Tibial nerve (tissue), 4 donors: ENCODE measurements at places on chromosomes 3 and 15. TPM values are rescaled to one million over a fixed set of nuclear protein-coding genes. Genes with fewer than 3 reads are reported as not detected.

The HES1 gene
- 14.7 TPM for total RNA-seq

The GPR160 gene
- 17.7 TPM for total RNA-seq

DNA sequence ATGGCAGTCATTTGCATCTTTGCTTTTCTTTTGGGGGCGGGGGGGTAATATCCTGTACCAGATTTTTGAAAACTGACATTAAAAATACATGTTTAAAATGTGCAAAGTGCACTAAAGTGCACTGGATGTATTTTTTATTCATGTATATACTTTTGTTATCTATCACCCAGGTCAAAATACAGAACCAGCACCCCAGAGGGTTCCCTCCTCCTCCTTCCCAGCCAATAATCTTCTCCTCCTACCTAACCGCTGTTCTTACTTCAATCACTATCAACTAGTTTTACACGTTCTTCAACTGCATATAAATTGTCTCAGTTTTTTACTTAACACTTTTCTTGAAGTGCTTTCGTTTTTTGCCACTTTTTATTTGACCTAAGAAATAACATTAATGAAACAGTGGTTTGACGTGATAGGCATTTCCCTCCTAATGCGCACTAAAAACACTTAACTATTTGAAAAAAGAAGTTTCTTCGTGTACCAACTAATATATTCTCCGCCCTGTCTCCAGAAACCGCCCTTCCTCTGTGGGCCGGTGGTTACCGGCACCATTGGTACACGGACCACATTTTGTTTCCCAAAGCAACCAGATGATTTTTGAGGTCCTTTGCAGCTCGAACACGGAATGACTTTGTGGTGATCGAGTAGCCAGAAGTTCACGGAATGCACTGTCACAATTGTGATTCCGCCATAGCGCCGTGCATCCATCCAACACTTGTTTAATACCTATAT, 836 bp upstream of the AKAP13 start:
- H3K4me3 ChIP-seq = peak overlapping the region; percentile 66
- H3K27ac ChIP-seq = no peak overlapping the region
- H3K36me3 ChIP-seq = no peaks in the 10 kb centered on the region
- H3K4me1 ChIP-seq = no peaks in the 10 kb centered on the region

- peaks cover 7% of the 10 kb centered on the region for H3K4me1 ChIP-seq
- no peak overlapping the region for H3K4me3 ChIP-seq
- DNase-seq = no peak
These were observed 8.2 kb downstream of the TRPC1 start for GRCh38 chr3:142732066-142732465.

DNA sequence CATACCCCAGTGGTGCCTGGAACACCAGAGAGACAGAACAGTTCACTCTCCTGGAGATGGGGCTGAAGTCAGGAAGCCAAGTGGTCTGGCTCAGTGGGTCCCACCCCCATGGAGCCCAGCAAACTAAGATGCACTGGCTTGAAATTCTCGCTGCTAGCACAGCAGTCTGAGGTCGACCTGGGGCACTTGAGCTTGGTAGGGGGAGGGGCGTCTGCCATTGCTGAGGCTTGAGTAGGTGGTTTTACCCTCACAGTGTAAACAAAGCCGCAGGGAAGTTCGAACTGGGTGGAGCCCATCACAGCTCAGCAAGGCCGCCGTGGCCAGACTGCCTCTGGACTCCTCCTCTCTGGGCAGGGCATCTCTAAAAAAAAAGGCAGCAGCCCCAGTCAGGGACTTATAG, 272.0 kb downstream of the KLF13 start:
- H3K4me1 ChIP-seq = no peaks in the 10 kb centered on the region
- no peak overlapping the region for H3K27ac ChIP-seq
- no peak for DNase-seq
- H3K27me3 ChIP-seq = no peaks in the 10 kb centered on the region
- H3K36me3 ChIP-seq = no peaks in the 10 kb centered on the region

The PRRT3 gene
- total RNA-seq = 2.2 TPM

The ALG3 gene
- 79.5 TPM for total RNA-seq

The GOLGA8H gene
- 1.1 TPM for total RNA-seq

The ZNF80 gene
- not detected for total RNA-seq

- no peak overlapping the region for H3K4me3 ChIP-seq
- H3K27me3 ChIP-seq = no peaks in the 10 kb centered on the region
- H3K36me3 ChIP-seq = no peaks in the 10 kb centered on the region
- H3K27ac ChIP-seq = peak overlapping the region; percentile 88
- H3K4me1 ChIP-seq = no peaks in the 10 kb centered on the region
- DNase-seq = no peak
These were observed 1.7 kb upstream of the ALCAM start for GRCh38 chr3:105365081-105365390.

The CSNK1G1 gene
- total RNA-seq = 20.5 TPM

The ERICH6 gene
- total RNA-seq = not detected

DNA sequence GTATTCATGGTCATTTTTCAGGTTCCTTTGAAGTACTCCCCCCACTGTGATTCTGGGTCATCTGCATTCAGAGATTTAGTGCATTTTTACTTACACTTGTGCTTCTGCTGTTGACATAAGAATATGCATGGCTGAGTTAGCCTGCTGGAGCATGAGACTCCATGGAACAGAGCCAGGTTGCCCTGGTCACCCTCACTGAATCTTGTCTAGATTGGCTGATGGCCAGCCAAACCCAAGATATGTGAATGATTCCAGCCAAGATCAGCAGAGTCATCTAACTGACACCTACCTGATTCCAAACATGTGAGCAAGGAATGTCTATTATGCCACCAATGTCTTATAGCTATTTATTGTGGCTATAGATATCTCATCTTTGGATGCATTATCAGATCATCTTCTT, 25.1 kb downstream of the DTWD1 start:
- no peak overlapping the region for H3K4me3 ChIP-seq
- peaks cover 24% of the 10 kb centered on the region for H3K36me3 ChIP-seq
- DNase-seq = no peak
- peaks cover 5% of the 10 kb centered on the region for H3K4me1 ChIP-seq
- no peaks in the 10 kb centered on the region for H3K27me3 ChIP-seq

The GOLGA6L4 gene
- total RNA-seq = 6.0 TPM

DNA sequence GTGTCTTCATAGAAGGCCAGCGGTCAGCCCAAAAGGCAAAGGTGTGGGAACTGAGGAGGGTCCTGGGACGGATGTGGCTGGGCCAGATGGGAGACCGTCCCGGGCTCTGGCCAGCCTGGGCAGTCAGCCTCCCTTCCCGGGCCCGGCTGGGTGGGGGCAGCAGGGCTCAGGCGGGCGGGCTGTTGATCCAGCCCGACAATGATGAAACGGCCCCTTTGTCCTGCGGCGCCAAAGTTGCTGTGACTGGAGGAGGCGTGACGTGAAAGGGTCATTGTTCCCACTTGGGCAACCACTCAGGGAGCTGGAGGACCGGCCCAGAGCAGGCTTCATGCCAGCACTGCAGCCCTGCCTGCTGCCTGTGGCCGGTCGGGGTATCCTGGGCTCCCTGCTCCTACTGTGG, 16.5 kb downstream of the DUSP7 start:
- peak overlapping the region; percentile 97 for H3K27ac ChIP-seq
- H3K4me1 ChIP-seq = peaks cover 58% of the 10 kb centered on the region
- no peaks in the 10 kb centered on the region for H3K27me3 ChIP-seq
- H3K36me3 ChIP-seq = no peaks in the 10 kb centered on the region
- peak; percentile 64 for DNase-seq

- no peak overlapping the region for H3K27ac ChIP-seq
- no peak for DNase-seq
- H3K4me3 ChIP-seq = no peak overlapping the region
- H3K27me3 ChIP-seq = no peaks in the 10 kb centered on the region
These were observed 252.0 kb upstream of the PROK2 start for GRCh38 chr3:72036899-72037298.

DNA sequence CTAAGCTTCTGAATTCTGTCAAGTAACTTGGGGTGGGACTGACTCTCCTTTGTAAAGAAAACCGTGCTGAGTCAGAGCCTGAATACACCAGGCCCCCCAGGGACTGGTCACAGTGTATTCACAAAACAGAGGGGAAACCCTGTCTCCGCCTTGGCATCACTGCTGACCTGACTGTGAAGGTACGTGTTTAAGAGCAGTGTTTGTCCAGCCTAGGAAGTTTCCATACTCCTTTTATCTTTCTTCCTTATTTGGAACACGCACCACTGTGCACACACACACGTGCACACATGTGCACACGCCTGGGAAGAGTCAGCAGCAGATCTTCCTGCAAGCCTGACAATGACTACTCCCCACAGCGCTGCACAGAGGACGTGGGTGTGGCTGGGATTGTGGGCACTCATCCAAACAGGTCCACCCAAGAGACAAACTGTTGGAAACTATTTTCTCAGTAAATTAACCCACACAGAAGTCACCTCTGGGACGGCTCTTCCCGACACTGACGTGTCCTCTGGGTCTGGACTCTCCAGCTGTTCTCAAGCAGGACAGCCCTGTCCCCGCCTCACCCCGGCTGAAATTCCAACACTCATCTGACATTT, 87.7 kb downstream of the ATP10A start:
- no peaks in the 10 kb centered on the region for H3K27me3 ChIP-seq
- H3K27ac ChIP-seq = no peak overlapping the region
- peaks cover 24% of the 10 kb centered on the region for H3K4me1 ChIP-seq

DNA sequence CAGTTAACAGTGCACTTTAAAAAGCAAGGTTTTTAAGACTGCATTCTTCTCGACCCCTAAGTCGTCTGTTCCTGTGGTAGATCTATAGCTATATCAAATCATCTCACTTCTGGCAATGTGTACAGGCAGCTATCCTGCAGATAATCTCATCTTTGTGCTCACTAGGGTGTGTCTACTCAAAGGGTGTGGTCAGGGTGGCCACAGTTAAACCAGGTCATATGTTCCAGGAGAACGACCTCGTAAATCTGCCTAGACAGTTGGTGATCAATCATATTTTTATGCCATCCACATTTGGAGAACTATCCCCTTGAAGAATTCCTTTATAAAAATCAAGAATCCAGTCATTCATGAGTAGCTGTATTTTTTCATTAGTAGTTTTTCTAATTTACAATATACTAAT, 3.0 kb downstream of the VEPH1 start:
- H3K36me3 ChIP-seq = no peaks in the 10 kb centered on the region
- no peak for DNase-seq
- H3K4me3 ChIP-seq = no peak overlapping the region
- H3K27me3 ChIP-seq = no peaks in the 10 kb centered on the region
- H3K4me1 ChIP-seq = peaks cover 14% of the 10 kb centered on the region

The LIPC gene
- 18.4 TPM for total RNA-seq

The KCNMB3 gene
- total RNA-seq = 2.0 TPM

GRCh38 chr15:91522605-91523332, 330.7 kb upstream of the SLCO3A1 start:
- no peaks in the 10 kb centered on the region for H3K27me3 ChIP-seq
- H3K27ac ChIP-seq = no peak overlapping the region
- H3K4me3 ChIP-seq = no peak overlapping the region
- H3K36me3 ChIP-seq = no peaks in the 10 kb centered on the region

DNA sequence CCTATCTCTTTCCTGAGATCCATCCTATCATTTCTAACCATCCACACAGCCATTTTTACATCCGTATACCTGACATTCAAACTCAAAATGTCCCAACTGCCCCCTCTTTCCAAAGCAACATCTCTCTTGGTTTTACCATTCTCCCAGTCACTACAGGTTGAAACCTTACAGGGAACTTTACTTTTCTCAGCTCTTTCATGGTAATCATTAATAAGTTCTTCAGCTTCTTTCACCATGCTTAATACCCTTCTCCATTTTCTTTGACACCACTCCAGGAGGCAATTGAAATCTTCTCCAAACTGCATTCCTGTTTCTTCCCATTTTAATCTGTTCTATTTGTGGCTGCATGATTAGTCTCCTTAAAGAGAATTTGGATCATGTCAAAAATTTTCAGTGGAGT, 352.5 kb downstream of the GAP43 start:
- H3K4me1 ChIP-seq = no peaks in the 10 kb centered on the region
- no peaks in the 10 kb centered on the region for H3K36me3 ChIP-seq
- H3K27me3 ChIP-seq = no peaks in the 10 kb centered on the region
- no peak for DNase-seq
